ENCODE measurements at places on chromosomes 12 and 14. TPM values are rescaled to one million over a fixed set of nuclear protein-coding genes. Genes with fewer than 3 reads are reported as not detected.

- no peak overlapping the region for H3K27ac ChIP-seq
- no peak for DNase-seq
- no peaks in the 10 kb centered on the region for H3K27me3 ChIP-seq
- no peaks in the 10 kb centered on the region for H3K4me1 ChIP-seq
- H3K4me3 ChIP-seq = no peak overlapping the region
- H3K36me3 ChIP-seq = no peaks in the 10 kb centered on the region
Measured at GRCh38 chr12:19390051-19390598, 49.2 kb upstream of the AEBP2 start.

The KIF5A gene
- total RNA-seq = 21.3 TPM

GRCh38 chr12:5514545-5514944, 82.6 kb downstream of the NTF3 start:
- DNase-seq = no peak
- H3K4me1 ChIP-seq = peaks cover 15% of the 10 kb centered on the region
- H3K27ac ChIP-seq = no peak overlapping the region
- H3K36me3 ChIP-seq = no peaks in the 10 kb centered on the region

The APOLD1 gene
- 0.94 TPM for total RNA-seq

DNA sequence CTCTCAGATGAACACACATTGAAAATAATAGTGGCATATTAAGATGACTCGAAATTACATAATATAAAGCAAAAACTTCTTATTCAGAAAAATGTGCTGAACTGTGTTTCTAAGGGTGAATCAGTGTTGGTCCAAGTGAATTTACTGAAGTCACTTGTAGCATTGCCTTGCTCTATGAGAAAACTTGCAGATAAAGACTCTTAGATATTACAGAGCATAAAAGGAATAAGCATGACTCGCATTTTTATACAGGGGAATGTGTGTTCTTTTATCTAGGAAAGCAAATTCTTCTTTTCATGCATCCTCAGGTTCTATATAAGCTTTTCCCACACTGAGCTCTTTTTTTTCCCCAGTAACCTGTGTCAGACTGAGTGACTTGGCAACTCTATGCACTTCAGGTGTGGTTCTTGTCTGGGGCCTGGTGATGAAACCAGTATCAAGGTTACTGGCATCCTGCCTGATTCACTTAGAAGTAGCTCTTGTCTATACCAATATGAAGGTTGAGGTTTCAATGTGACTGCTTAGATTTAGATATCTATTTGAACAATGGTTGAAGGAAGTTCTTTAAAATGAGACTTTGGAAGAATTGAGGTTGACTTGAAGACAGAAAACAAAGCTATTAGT, 76.1 kb downstream of the OTOGL start:
- DNase-seq = no peak
- H3K36me3 ChIP-seq = no peaks in the 10 kb centered on the region
- H3K27ac ChIP-seq = no peak overlapping the region
- no peaks in the 10 kb centered on the region for H3K4me1 ChIP-seq
- H3K27me3 ChIP-seq = no peaks in the 10 kb centered on the region

DNA sequence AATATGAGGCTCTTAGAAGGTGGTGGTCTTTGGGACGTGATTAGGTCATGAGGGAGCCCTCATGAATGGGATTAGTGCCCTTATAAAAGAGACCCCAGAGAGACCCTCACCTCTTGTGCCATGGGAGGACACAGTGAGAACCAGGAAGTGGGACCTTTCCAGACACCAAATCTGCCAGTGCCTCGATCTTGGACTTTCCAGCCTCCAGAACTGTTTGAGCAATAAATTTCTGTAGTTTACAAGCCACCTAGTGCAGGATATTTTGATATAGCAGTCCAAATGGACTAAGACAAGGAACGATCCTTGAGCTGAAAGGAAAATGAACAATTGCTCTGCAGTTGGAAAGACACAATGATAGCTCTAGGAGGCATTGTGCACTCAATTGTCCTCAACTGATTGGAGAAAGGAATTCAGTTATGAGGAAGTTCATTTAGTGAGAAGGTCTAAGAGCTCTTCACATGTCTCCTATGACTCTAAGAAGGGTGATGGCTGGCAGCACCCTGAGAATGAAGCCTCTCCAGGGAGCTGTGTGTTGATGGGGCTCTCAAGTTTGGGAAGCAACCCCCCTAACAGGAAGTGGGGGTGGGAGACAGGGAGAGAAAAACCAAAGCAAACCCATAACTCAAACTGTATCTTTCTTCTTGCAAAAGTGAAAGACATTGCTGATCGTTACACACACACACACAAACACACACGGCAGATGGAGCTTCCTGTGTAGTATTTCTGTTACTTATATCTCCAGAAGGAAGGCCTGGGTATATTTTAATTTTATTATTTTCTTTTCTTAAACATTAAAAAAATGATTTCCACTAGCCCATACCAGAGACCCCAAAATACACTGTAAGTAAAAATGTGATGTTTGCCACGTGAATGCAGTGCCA, 21.0 kb downstream of the CHST11 start:
- no peak for DNase-seq
- no peaks in the 10 kb centered on the region for H3K4me1 ChIP-seq
- no peaks in the 10 kb centered on the region for H3K36me3 ChIP-seq
- no peak overlapping the region for H3K27ac ChIP-seq
- no peak overlapping the region for H3K4me3 ChIP-seq

DNA sequence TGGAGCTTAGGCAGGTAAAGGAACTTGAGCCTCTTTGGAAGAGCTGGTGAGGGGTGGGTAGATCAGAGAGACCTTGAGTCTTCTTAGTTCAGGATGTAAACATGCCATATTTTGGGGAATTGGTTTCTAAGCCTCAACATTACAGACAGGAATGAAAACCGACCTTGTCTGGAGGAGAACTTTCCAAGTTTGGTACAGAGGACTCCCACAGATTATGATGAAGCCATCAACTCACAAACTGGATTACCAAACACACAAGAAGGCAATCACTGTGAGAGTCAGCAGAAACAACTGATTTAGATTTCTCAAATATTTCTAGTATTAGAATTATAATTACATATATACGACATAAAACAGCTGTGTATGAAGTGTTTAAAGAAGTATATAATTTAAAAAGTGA, 22.3 kb upstream of the AMN1 start:
- no peak overlapping the region for H3K4me3 ChIP-seq
- H3K36me3 ChIP-seq = no peaks in the 10 kb centered on the region
- no peaks in the 10 kb centered on the region for H3K27me3 ChIP-seq
- H3K27ac ChIP-seq = no peak overlapping the region
- DNase-seq = no peak

The DDN gene
- 0.10 TPM for total RNA-seq

DNA sequence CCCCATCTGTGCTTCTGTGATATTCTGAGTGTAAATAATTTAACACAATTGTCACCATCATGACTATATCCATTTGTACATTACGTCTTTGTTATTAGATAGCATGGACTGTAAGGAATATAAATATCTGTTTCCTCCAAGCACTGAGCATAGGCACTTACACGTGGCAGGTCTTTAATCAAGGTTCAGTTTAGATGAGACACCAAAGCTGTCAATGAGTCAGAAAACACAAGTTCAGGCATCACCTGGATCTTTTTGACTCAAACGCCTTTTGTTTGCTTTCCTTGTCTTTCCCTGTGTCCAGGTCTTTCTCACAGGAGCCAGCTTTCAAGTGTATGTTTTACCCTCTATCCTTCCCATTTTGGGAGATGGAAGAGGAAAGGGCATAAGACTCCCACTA, 163.2 kb upstream of the CCDC198 start:
- no peak for DNase-seq
- no peak overlapping the region for H3K4me3 ChIP-seq
- H3K27me3 ChIP-seq = no peaks in the 10 kb centered on the region
- H3K4me1 ChIP-seq = no peaks in the 10 kb centered on the region
- no peaks in the 10 kb centered on the region for H3K36me3 ChIP-seq

The SLC38A1 gene
- total RNA-seq = 281 TPM

GRCh38 chr12:15446807-15447206, 124.5 kb downstream of the PTPRO start:
- H3K36me3 ChIP-seq = no peaks in the 10 kb centered on the region
- H3K4me3 ChIP-seq = no peak overlapping the region
- H3K4me1 ChIP-seq = no peaks in the 10 kb centered on the region
- no peak for DNase-seq
- H3K27me3 ChIP-seq = no peaks in the 10 kb centered on the region

The ESPL1 gene
- 56.5 TPM for total RNA-seq

GRCh38 chr12:132986885-132987225, 688 bp downstream of the ZNF26 start:
- DNase-seq = peak; percentile 18
- H3K36me3 ChIP-seq = no peaks in the 10 kb centered on the region
- no peaks in the 10 kb centered on the region for H3K27me3 ChIP-seq

DNA sequence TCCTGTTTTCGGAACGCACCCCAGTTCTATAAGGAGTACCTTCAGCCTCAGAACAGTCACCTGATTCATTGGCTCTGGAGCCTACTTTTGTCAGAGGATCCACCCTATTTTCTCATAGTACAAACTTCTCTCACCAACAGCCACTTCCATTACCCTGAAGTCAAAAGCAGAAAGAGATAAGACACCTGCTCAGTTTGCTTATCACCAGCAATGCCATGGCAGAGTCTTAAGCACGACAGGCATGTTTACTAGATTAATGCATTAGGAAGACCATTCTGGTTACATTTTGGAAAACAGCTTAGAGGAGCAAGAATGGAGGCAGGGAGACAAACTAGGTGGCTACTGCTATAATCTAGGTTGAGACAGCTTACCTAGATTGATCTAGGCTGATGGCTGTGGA, 67.7 kb downstream of the GXYLT1 start:
- H3K4me1 ChIP-seq = no peaks in the 10 kb centered on the region
- H3K27me3 ChIP-seq = no peaks in the 10 kb centered on the region
- DNase-seq = no peak
- no peaks in the 10 kb centered on the region for H3K36me3 ChIP-seq

DNA sequence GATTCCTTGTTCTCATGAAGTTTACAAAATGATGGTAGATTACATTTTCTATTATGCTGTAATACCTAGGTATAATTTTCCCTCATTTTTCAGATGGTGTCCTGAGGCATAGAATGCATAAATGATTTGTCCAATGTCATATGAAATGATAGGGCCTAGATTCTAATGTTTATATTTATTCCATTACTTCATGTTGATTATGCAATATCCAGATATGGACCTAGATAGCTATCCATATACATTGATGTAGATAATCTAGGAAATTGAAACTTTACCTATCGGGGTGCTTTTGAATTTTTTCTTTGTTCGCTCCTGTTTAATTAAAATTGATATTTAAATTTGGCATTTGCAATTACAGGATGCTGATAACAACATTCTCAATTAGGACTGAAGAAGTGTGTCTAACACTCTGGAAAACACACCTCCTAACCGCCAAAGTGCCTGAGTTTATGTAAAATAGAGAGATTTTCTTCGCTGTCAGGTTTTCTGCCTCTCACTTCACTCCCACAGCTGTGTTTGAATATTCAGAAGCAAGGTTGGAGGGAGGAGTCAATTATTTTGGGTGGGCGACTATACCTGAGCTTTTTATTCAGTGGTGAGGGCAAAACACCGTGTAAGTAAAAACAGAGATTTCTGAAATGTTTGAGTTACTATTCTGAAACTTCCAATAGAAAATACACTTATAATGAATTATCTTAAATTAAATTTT, 164.4 kb upstream of the ATP2B1 start:
- H3K36me3 ChIP-seq = no peaks in the 10 kb centered on the region
- H3K4me1 ChIP-seq = peaks cover 4% of the 10 kb centered on the region
- DNase-seq = no peak
- no peak overlapping the region for H3K27ac ChIP-seq

- H3K4me1 ChIP-seq = peaks cover 24% of the 10 kb centered on the region
- H3K27ac ChIP-seq = peak overlapping the region; percentile 33
- 0 out of 2 replicates have a peak, but pooled peaks cover 5% of the 10 kb centered on the region for H3K36me3 ChIP-seq
- H3K27me3 ChIP-seq = no peaks in the 10 kb centered on the region
- no peak overlapping the region for H3K4me3 ChIP-seq
Measured at GRCh38 chr12:32253154-32253790, 146.1 kb upstream of the FGD4 start.

The MMP14 gene
- 48.9 TPM for total RNA-seq

DNA sequence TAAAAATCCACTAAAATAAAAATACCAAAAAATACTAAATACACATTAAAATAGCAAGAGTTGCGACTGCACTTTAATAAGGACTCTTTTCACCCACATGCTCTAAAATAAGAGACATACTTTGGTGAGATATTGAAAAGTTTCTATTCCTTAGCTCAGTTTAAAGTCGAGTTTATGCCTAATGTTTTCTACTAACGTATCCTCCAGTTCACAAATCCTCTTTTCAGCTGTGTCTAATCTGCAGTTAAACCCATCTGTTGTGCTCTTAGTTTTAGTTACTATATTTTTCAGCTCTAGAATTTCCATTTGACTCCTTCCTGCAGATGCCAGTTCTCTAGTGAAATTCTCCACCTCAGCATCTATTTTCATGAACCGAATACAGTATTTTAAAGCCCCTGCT, 63.8 kb downstream of the CDK17 start:
- H3K4me3 ChIP-seq = no peak overlapping the region
- H3K27ac ChIP-seq = no peak overlapping the region
- 0 out of 2 replicates have a peak, but pooled peaks cover 7% of the 10 kb centered on the region for H3K36me3 ChIP-seq
- no peaks in the 10 kb centered on the region for H3K4me1 ChIP-seq

The NFE2 gene
- 1.3 TPM for total RNA-seq

The PIP4K2C gene
- total RNA-seq = 26.4 TPM

DNA sequence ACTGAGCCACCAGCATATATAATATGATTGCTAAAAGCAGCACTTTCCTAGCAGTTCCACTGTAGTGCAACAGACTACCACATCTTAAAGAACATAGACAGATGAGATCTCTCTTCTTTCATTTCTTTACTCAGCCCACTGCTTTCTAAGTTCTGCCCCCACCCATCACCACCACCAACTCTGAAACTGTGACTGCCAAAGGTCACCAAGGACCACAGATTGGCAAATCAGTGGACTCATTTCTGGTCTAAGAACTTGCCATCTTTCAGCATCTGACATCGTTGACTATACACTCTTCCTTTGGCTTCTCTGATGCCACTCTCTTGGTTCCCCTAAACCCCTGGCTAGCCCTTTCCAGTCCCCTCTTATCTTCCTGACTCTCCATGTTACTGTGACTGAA, 38.4 kb downstream of the IFNG start:
- DNase-seq = no peak
- H3K27ac ChIP-seq = no peak overlapping the region
- H3K36me3 ChIP-seq = no peaks in the 10 kb centered on the region
- H3K4me1 ChIP-seq = no peaks in the 10 kb centered on the region

DNA sequence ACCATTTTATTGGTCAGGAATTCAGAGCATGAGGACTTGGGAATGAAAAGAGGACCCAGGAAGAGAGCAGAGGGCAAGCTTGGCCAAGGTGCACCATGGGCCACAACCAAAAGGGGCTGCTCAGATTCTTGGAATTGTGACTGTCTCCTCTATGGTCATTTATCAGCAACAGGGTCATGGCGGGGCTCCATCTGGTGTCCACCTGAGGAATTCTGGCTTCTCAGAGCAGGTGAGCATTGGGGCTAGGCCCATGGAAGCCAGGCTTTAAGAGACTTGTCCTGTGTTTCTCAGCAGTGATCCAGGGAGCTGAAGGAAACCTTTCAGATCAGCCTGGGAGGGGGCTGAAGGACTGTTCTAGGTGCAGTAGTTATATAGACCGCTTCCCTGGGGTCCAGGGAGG, 2.6 kb upstream of the RIN3 start:
- H3K27me3 ChIP-seq = peaks cover 38% of the 10 kb centered on the region
- peak; percentile 71 for DNase-seq
- no peak overlapping the region for H3K27ac ChIP-seq
- H3K36me3 ChIP-seq = no peaks in the 10 kb centered on the region
- H3K4me1 ChIP-seq = no peaks in the 10 kb centered on the region
